ENCODE measurements at places on chromosomes 5 and 9. TPM values are rescaled to one million over a fixed set of nuclear protein-coding genes. Genes with fewer than 3 reads are reported as not detected.

GRCh38 chr5:178212241-178213002, 8.1 kb downstream of the HNRNPAB start:
- no peak for DNase-seq
- H3K4me3 ChIP-seq = no peak overlapping the region
- H3K27ac ChIP-seq = no peak overlapping the region
- H3K36me3 ChIP-seq = peaks cover 75% of the 10 kb centered on the region
- H3K4me1 ChIP-seq = peaks cover 11% of the 10 kb centered on the region
- H3K27me3 ChIP-seq = no peaks in the 10 kb centered on the region

DNA sequence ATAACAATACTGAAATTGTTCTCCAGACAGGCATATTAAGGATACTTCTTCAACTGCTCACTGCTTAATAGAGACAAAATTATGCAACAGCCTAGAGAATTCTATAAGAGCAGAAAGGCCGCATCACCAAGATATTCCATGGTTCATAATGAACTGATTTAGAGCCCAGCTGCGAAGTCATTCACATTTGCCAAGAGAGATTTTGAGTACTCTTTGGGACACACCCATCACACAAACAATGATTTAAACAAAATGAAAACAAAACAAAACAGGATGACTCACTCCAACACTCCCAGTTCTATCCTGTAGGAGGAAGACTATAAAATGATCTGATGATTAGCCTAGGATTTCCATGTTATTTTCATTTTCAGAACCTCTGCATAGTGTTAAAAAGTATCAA, 145.7 kb upstream of the GNA14 start:
- no peak for DNase-seq
- H3K4me3 ChIP-seq = no peak overlapping the region
- H3K27me3 ChIP-seq = no peaks in the 10 kb centered on the region
- H3K27ac ChIP-seq = no peak overlapping the region

DNA sequence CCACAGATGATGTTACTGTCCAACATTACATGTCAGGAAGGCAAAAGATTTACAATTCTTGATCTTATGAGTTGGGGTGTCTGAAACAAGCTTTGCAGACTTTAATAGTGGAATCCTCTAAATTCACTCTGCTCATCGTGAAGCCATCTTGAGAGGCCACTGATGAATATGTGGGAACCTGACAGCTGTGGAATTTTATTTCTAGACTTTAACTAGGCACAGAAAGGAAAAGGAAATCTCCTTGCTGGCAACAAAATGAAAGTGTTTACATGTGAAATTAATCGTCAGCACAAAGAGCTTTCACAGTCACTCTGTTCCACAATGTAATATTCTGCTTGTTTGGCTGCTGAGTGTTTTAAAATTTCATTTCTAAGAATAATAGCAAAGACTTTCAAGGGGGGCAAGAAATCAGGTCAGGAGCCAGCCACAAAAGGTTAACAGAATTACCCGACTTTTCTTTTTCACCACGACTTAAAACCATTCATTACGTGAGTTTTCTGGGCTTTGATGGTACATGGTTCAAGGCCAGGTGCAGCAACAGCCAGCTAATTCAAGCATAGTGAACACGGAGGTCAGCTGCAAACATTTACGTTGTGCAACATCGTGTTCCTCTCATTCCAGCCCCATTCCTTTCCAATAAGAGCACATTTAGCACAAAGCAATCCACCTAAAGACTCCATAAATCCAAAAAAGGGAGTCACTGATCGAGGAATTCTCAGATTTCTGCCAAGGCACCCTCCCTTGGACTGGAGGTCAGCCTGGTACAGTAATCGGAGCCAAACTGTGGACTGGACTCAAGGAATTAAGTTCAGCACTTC, 14.6 kb downstream of the NREP start:
- H3K36me3 ChIP-seq = no peaks in the 10 kb centered on the region
- H3K4me3 ChIP-seq = no peak overlapping the region
- no peaks in the 10 kb centered on the region for H3K4me1 ChIP-seq
- no peak overlapping the region for H3K27ac ChIP-seq
- no peak for DNase-seq

DNA sequence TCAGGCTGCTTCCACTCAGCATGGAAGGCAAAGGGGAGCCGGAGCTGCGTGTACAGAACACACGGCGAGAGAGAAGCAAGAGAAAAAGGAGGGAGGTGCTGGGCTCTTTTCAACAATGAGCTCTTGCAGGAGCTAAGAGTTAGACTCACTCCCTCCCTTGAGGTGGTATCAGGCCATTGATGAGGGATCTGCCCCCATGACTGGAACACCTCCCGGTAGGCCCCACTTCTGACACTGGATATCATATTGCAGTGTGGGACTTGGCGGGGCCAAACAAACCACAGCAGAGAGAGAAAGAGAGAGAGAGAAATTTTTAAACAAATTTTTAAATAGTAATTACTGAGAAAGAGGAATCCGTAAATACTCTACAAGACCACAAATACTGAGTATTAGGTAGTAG, 182.2 kb downstream of the TRIO start:
- no peak overlapping the region for H3K4me3 ChIP-seq
- DNase-seq = no peak
- H3K27ac ChIP-seq = no peak overlapping the region

GRCh38 chr9:98173181-98173580, 19.3 kb downstream of the CORO2A start:
- H3K4me3 ChIP-seq = no peak overlapping the region
- H3K4me1 ChIP-seq = peaks cover 19% of the 10 kb centered on the region
- H3K36me3 ChIP-seq = no peaks in the 10 kb centered on the region

- no peak for DNase-seq
- peak overlapping the region; percentile 8 for H3K27ac ChIP-seq
- no peak overlapping the region for H3K4me3 ChIP-seq
- H3K27me3 ChIP-seq = no peaks in the 10 kb centered on the region
- peaks cover 7% of the 10 kb centered on the region for H3K36me3 ChIP-seq
- peaks cover 53% of the 10 kb centered on the region for H3K4me1 ChIP-seq
Observed at GRCh38 chr9:131234799-131235479, 41.4 kb downstream of the FAM78A start.

- no peak overlapping the region for H3K27ac ChIP-seq
- no peak overlapping the region for H3K4me3 ChIP-seq
- no peak for DNase-seq
- H3K27me3 ChIP-seq = no peaks in the 10 kb centered on the region
Observed at GRCh38 chr5:61881821-61882487, 424.1 kb upstream of the KIF2A start.

GRCh38 chr5:15326932-15327331, 173.0 kb upstream of the FBXL7 start:
- no peaks in the 10 kb centered on the region for H3K27me3 ChIP-seq
- no peak overlapping the region for H3K27ac ChIP-seq
- H3K36me3 ChIP-seq = no peaks in the 10 kb centered on the region
- DNase-seq = no peak
- no peaks in the 10 kb centered on the region for H3K4me1 ChIP-seq
- no peak overlapping the region for H3K4me3 ChIP-seq

- peak; percentile 10 for DNase-seq
- H3K27me3 ChIP-seq = no peaks in the 10 kb centered on the region
- H3K4me3 ChIP-seq = no peak overlapping the region
- no peak overlapping the region for H3K27ac ChIP-seq
Observed at GRCh38 chr9:14616188-14616982, 76.8 kb downstream of the ZDHHC21 start.

GRCh38 chr5:131279204-131279603, 15.4 kb downstream of the CDC42SE2 start:
- no peaks in the 10 kb centered on the region for H3K36me3 ChIP-seq
- H3K27ac ChIP-seq = no peak overlapping the region
- DNase-seq = no peak
- H3K4me3 ChIP-seq = peak overlapping the region; percentile 36
- no peaks in the 10 kb centered on the region for H3K27me3 ChIP-seq
- peaks cover 86% of the 10 kb centered on the region for H3K4me1 ChIP-seq

GRCh38 chr9:86093788-86094555, 5.4 kb downstream of the GOLM1 start:
- H3K36me3 ChIP-seq = no peaks in the 10 kb centered on the region
- H3K4me1 ChIP-seq = peaks cover 5% of the 10 kb centered on the region
- no peak overlapping the region for H3K4me3 ChIP-seq
- peaks cover 9% of the 10 kb centered on the region for H3K27me3 ChIP-seq

- H3K36me3 ChIP-seq = no peaks in the 10 kb centered on the region
- no peak for DNase-seq
- no peak overlapping the region for H3K4me3 ChIP-seq
- H3K4me1 ChIP-seq = no peaks in the 10 kb centered on the region
Observed at GRCh38 chr5:123286891-123287290, 136.3 kb downstream of the CEP120 start.

- no peaks in the 10 kb centered on the region for H3K36me3 ChIP-seq
- H3K27ac ChIP-seq = no peak overlapping the region
- H3K4me3 ChIP-seq = no peak overlapping the region
Observed at GRCh38 chr5:151755383-151755782, 3.0 kb downstream of the ATOX1 start.

GRCh38 chr9:77588271-77588937, 59.7 kb downstream of the GNA14 start:
- H3K27me3 ChIP-seq = no peaks in the 10 kb centered on the region
- no peaks in the 10 kb centered on the region for H3K36me3 ChIP-seq
- H3K27ac ChIP-seq = no peak overlapping the region
- DNase-seq = no peak
- H3K4me1 ChIP-seq = no peaks in the 10 kb centered on the region
- no peak overlapping the region for H3K4me3 ChIP-seq

GRCh38 chr9:91150998-91151717, 210.6 kb downstream of the AUH start:
- H3K27ac ChIP-seq = no peak overlapping the region
- H3K4me1 ChIP-seq = peaks cover 26% of the 10 kb centered on the region
- no peak for DNase-seq
- no peaks in the 10 kb centered on the region for H3K27me3 ChIP-seq

- H3K27me3 ChIP-seq = no peaks in the 10 kb centered on the region
- H3K36me3 ChIP-seq = peaks cover 70% of the 10 kb centered on the region
- no peaks in the 10 kb centered on the region for H3K4me1 ChIP-seq
- H3K27ac ChIP-seq = no peak overlapping the region
- DNase-seq = no peak
Observed at GRCh38 chr5:169702693-169703481, 65.8 kb downstream of the DOCK2 start.

DNA sequence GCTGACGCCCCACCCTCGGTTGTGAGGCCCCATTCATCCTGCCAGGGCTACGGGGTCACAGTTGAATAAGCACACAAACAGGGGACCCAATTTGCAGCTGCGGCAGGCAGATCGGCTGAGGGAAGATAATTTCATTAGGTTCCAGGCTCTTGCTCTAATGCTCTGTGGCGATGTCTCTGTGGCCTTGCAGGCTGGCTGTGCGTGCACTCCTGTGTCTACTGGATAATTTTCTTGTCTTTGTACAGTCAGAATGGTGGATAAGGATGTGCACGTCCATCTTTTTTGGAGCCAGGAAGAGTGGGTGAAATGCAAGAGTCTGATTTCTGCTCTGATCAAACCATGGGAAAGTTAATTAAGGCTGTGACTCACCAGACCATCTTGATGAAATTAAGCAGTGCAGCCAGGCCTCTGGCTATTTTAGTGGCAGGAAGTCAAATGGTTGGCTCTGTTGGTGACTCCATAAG, 39.2 kb downstream of the NSG2 start:
- H3K27me3 ChIP-seq = no peaks in the 10 kb centered on the region
- H3K27ac ChIP-seq = no peak overlapping the region
- H3K4me3 ChIP-seq = no peak overlapping the region
- DNase-seq = no peak
- no peaks in the 10 kb centered on the region for H3K36me3 ChIP-seq

DNA sequence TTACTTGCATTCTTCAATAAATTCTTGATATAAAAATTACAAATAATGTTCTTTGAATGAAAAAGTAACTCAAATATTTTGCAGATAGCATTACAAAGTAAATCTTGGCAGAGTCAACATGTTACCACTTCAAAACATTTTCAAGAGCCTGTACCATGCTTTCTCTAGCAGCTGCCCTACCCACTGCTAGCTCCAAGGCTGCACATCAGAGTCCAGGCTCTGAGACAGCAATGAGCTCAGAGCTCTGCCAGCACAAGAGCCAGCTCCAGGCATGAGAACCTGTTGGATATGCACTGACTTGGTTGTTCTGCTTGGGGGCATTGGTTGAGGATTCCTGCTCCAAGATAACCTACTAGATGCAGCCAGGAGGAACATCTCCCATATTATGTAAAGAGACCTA, 211.3 kb upstream of the HAPLN1 start:
- no peak overlapping the region for H3K27ac ChIP-seq
- no peak overlapping the region for H3K4me3 ChIP-seq
- DNase-seq = no peak
- H3K4me1 ChIP-seq = no peaks in the 10 kb centered on the region
- H3K36me3 ChIP-seq = no peaks in the 10 kb centered on the region

DNA sequence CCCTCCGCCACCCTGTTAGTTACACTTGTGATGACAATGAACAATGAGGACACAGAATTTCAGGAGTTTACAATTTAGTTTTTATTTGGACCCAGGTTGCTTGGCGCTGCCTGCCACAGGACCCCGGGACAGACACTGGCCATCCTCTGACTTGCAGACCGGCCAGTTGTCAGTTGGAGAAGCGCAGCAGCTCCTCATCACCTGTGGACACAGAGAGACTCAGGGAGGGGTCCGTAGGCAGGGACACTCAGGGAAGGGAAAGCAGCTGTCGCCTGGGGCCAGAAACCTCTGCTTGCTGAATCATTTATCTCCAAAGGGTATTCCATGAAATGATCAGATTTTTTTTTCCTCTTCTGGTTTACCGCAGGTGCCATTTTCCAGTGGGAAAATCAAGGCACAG, 18.0 kb downstream of the AMBP start:
- no peak overlapping the region for H3K4me3 ChIP-seq
- no peaks in the 10 kb centered on the region for H3K36me3 ChIP-seq
- no peak for DNase-seq
- no peaks in the 10 kb centered on the region for H3K4me1 ChIP-seq
- no peaks in the 10 kb centered on the region for H3K27me3 ChIP-seq

DNA sequence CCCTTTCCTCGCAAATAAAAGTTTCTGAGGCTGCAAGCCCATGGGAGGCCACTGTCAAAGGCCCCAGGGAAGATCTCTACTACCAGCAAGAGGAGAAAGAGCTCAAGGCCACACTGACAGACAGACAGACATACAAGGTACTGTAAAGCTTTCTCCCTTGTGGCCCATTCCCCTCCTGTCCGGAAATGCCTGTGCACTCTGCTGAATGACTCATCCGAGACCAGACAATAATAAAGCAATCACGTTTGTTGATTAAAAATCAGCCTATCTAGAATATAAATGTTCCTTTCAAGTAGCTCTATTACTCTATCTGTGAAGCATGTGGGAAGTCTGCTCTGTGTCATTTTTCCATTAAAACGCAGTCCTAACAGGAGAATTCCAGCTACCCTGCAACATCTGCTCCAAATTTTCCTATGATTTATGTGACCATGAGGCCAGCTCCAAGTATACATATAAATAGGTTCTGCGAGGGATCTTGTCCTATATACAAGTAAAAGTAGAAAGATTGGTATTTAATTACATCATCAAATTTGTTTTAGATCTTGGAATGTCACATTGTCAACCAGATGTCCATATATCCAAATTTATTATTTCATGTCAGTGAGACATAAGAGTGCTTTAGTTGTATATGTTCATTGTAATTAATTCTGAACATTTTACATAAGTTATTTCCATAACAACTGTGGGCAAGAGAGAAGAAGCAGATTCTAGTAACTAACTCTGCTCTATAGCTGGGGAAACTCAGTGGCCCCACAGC, 34.7 kb upstream of the TGFBI start:
- H3K36me3 ChIP-seq = no peaks in the 10 kb centered on the region
- no peak for DNase-seq
- no peaks in the 10 kb centered on the region for H3K27me3 ChIP-seq
- H3K27ac ChIP-seq = no peak overlapping the region
- H3K4me1 ChIP-seq = no peaks in the 10 kb centered on the region

Gene INSL6
- polyA plus RNA-seq = not detected

Gene CARTPT
- not detected for polyA plus RNA-seq

Gene TAF11L10
- not detected for polyA plus RNA-seq

Gene PPP1R2B
- polyA plus RNA-seq = 0.10 TPM

Gene GARIN3
- not detected for polyA plus RNA-seq

Gene ASS1
- not detected for polyA plus RNA-seq

Gene IFNA10
- not detected for polyA plus RNA-seq

Gene C9orf50
- not detected for polyA plus RNA-seq

Gene RNF130
- polyA plus RNA-seq = 22.7 TPM

Gene LMX1B
- polyA plus RNA-seq = not detected
